ENCODE measurements at places on chromosomes 6 and 20. TPM values are rescaled to one million over a fixed set of nuclear protein-coding genes. Genes with fewer than 3 reads are reported as not detected.

Gene TMEM217
- total RNA-seq, result 2.0 TPM

Gene SRSF12
- total RNA-seq, result not detected

Gene BPIFB2
- not detected for total RNA-seq

Gene PARD6B
- total RNA-seq, result 0.58 TPM

Gene FUT9
- total RNA-seq, result not detected

Gene PGBD1
- 5.5 TPM for total RNA-seq

Gene NSFL1C
- 42.0 TPM for total RNA-seq

Gene RBPJL
- not detected for total RNA-seq

Gene BPIFA1
- not detected for total RNA-seq

Gene IPCEF1
- not detected for total RNA-seq

Gene NHSL1
- 0.89 TPM for total RNA-seq

Gene GSTA1
- not detected for total RNA-seq

Gene ANGPT4
- total RNA-seq, result not detected

Gene PSMB9
- 34.6 TPM for total RNA-seq

Gene CITED2
- total RNA-seq, result 377 TPM

Gene PAK5
- total RNA-seq, result not detected

Gene RING1
- 15.6 TPM for total RNA-seq

Gene IL17A
- total RNA-seq, result not detected

Gene BMP6
- 1.1 TPM for total RNA-seq

Gene FHL5
- not detected for total RNA-seq

Gene ADGB
- not detected for total RNA-seq

Gene NKX2-2
- not detected for total RNA-seq

Gene MYO6
- 8.9 TPM for total RNA-seq

Gene POPDC3
- total RNA-seq, result 13.8 TPM

Gene EDN1
- total RNA-seq, result under 0.01 TPM

Gene ZHX3
- total RNA-seq, result 21.6 TPM

Gene LY6G5B
- total RNA-seq, result 2.7 TPM

Gene RAMACL
- total RNA-seq, result not detected

Gene PLTP
- total RNA-seq, result 36.3 TPM

Gene LY6G6C
- not detected for total RNA-seq

Gene GSTA2
- total RNA-seq, result not detected

Gene CLDN20
- total RNA-seq, result not detected

Gene PLAGL1
- 3.7 TPM for total RNA-seq

Gene MED23
- 26.9 TPM for total RNA-seq

Gene SRMS
- not detected for total RNA-seq

Gene SYTL3
- total RNA-seq, result 3.2 TPM

Gene PTCRA
- not detected for total RNA-seq

Gene EFCAB8
- total RNA-seq, result not detected

Gene ADGRF4
- under 0.01 TPM for total RNA-seq

Gene HTR1B
- 8.2 TPM for total RNA-seq

Gene HLA-DRB1
- not detected for total RNA-seq

Gene SLC22A3
- total RNA-seq, result not detected

Gene PRPH2
- total RNA-seq, result 2.7 TPM

Gene MARCKS
- 57.1 TPM for total RNA-seq

Gene LIME1
- total RNA-seq, result 0.58 TPM

Gene CST2
- not detected for total RNA-seq

Gene C6orf58
- total RNA-seq, result not detected

Gene ENPP1
- total RNA-seq, result 6.7 TPM

Gene ESF1
- total RNA-seq, result 3.2 TPM

Gene LTB
- not detected for total RNA-seq

Gene HLA-G
- total RNA-seq, result not detected

Gene ZNF334
- total RNA-seq, result 0.58 TPM

Gene SOX18
- total RNA-seq, result 0.29 TPM

Gene AAR2
- total RNA-seq, result 26.4 TPM

Gene SNX5
- 80.5 TPM for total RNA-seq

Measured in myometrial cell (primary cell).